Posterior vena cava (tissue), 2 donors: ENCODE measurements at places on chromosomes 7 and 10. TPM values are rescaled to one million over a fixed set of nuclear protein-coding genes. Genes with fewer than 3 reads are reported as not detected.

VSTM2A gene
- total RNA-seq: not detected

DNA sequence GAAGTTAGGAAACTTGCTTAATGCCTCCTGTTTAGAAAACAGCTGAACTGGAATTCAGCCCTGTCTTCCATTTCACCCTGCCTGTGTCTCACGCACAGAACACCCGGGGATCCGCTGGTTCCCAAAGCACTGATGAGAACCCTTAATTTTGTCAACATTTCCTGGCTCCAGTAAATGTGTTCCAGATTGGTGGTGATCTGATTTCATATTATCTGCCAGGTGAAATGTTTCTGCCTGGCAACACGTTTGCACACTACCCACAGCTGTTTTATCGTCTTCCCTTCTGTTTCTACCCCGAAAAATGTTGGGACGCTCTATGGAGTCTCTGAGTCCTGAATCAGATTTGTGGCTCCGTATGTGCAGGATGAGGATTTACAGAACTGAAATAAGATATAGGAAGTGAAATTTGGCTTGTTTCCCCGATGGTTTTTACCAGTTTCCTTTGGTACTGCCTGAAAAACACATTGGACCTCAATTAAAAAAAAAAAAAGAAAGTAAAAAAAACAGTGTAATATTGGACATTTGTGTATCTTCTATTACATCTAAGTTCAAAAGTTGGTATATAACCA, 29.0 kb downstream of the MRC1 start:
- DNase-seq: no peak

GRCh38 chr10:86392723-86393094, 26.1 kb upstream of the GRID1 start:
- no peak for DNase-seq

DNA sequence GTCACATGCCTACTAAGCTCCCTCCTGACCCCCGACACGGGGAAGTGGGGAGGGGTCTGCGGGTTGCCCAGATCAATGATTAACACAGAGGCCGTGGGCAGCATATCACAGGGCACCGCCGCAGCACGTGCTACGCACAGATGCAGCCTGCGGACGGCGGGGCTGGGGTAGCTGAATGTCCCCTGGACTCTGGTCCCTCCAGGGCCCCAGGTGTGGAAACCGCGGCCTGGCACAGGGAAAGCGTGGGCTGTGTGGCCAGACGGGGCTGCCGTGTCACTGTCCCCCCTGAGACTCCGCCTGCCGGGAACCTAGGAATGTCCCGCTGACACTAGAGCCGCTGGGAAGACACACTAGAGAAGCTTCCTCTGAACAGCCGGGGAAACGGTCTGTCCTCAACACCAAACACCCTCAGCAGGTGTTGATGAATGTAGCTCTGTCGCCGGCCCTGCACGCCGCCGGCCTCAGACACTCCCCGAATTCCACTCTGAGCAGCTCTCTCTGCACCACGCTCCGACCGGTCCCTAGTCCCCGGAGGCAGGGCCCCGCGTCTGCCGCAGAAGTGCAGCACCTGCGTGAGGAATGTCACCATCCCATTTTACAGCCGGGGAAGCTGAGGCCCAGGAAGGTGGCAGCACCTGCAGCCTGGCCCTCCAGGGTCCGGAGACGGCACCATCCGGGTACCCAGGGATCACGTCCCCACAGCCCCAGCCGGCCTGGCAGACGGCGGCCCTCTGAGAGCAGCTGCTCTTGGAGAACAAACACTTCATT, 33.4 kb upstream of the PDGFA start:
- no peak for DNase-seq
